NAMALWA (cell line): ENCODE measurements at places on chromosomes 11 and 22.

GRCh38 chr22:37808294-37808657, 542 bp downstream of the GCAT start:
- DNase-seq, result peak; percentile 23

DNA sequence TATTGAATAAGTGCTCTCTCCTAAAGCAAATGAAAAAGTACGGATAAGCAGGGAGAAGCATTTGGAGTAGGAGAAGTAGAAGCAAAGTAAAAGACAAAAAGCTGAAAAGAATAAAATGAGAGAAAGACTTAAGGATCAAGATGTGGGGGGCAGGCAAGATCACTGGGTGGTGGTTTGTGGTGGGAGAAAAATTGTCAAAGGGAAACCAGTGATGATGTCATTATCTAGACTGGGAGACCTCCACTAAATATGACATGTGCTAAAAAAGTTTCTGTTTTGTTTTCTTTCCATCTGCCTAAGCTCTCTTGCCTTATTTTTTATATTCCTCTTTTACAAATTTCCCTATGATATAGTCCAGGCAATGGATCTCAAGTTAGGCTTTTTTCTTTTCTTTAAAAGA, 14.8 kb upstream of the MAML2 start:
- DNase-seq, result no peak

DNA sequence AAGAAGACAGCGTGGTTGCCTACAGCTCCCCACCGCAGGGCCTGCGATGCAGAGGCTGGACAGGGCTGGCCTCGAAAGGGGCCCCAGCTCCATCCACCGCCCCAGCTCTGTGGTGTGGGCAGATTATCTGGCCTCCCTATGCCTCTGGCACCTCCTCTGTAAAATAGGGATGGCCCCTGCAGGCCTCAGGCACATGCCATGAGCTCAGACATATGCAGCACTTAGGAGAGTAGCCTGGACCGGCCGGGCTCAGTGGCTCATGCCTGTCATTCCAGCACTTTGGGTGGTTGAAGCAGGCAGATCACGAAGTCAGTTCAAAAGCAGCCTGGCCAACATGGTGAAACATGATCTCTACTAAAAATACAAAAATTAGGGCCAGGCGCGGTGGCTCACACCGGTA, 7.4 kb downstream of the APOBEC3D start:
- DNase-seq, result no peak

GRCh38 chr11:130561441-130561881, 113.0 kb downstream of the ADAMTS15 start:
- no peak for DNase-seq

DNA sequence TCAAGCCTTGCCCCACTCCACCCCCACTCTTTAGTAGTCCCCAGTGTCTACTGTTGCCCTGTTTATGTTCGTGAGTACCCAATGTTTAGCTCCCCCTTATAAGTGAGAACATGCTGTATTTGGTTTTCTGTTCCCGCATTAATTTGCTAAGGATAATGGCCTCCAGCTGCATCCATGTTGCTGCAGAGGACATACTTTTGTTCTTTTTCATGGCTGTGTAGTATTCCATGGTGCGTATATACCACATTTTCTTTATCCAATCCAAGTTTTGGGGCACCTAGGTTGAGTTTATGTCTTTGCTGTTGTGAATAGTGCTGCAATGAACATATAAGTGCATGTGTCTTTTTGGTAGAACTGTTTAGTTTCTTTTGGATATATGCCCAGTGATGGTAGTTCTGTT, 16.2 kb upstream of the FXYD6 start:
- DNase-seq, result no peak

- no peak for DNase-seq
These were observed 18.9 kb upstream of the C11orf96 start for GRCh38 chr11:43923406-43924111.

DNA sequence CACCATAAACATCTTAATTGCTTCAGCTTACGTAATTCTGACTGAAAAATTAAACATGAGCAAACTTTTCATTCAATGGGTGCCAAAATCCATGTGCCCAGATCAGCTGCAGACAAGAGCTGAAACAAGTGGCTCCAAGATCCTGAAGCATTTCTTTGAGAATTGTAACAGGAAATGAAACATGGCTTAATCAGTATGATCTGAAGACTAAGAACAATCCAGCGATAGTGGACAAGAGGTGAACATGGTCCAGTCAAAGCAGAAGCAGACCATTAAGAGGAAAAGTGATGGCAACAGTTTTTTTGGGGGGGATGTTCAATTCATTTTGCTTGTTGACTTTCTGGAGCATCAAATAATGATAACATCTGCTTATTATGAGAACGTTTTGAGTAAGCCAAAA, 1964.5 kb upstream of the RAG2 start:
- DNase-seq, result no peak

- peak; percentile 3 for DNase-seq
These were observed 164.5 kb downstream of the SOX6 start for GRCh38 chr11:16191868-16192240.

DNA sequence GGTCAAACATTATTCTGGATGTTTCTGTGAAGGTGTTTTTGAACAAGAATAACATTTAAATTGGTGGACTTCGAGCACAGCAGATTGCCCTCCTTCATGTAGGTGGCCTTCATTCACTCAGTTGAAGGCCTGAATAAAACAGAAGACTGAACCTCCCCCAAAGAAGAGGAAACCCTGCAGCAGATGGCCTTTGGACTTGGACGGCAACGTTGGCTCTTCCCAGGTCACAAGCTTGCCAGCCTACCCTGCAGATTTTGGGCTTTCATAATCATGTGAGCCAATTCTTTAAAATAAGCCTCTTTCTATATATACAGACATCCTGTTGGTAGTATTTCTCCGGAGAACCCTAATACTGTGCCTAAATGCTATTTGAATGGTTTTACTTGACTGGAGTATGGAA, 432.2 kb upstream of the NARS2 start:
- no peak for DNase-seq

DNA sequence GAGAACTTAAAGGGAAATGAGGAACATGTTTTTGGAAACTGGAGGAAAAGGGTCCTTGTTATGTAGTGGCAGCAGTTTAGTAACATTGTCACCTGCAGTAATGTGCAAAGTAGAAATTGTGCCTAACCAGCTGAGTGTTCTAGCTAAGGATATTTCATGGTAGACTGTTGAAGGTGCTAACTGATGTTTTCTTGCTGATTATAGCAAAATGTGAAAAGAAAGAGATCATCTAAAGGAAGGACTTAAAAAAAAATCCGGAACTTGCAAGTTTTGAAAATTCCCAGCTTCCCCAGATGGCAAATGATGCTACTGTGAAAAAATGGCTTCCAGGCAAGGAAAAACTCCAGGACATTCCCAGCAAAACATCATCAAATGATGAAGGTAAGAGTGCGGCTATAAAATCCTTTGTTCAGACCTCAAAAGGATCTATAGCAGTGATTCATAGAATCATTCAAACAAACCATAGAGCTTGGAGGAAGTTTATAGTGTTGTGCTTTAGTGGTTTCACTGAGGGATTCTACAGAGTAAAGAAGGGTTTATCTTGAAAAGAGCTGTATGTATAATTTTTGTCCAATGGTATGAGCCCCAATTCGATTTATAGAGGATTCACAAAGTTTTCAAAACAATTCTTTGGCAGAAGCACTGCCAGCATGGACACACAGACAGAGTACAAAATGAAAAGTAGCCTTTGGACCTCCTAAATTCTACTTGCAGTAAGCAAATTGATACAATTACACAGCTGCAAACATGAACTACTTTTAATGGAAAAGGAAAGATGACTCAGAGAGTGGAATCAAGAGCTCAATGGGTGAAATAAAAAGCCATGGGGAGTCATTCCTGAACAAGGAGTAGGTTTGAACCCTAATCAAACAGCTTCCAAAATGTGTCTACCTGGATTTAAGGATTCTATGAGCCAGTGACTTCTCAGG, 4.3 kb upstream of the TRIM44 start:
- no peak for DNase-seq

DNA sequence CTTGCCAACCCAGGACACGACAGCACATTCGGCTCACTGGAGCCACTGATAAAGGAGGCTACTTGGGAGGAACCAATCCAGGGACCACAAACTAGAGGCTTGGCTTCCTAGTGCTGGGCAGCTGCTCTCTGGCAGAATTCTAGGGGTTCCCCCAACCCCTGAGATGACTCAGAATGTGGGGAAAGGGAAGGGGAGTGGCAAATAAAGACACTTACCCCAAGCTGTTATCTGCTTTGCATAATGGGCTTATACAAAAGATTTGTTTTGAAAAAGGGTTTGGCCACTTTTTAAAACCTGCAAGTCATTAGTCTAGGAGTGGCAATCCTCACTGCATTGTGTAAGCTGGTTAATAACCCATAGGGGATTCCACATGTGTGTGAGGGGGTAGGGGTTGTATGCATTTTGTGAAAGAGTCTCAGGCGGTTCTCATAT, 64.1 kb upstream of the LMO1 start:
- no peak for DNase-seq

DNA sequence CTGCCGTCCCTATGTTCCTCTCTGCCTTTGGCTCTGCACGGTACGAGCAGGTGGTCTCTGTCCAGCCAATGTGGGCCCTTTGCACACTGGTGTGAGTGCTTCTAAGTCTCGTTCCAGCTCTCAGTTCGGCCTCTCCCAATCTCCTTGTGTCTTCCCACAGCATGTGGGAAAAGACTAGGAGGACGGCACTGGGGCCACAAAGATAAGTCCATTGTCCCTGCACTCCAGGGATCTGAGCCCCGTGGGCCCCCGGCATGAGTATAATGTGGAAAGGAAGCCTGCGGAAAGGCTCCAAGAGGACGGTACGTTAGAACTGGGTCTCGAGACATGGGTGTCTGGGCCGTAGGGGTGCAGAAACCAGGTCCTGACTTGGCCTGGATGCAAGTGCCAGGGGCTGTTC, 16.4 kb downstream of the MYEOV start:
- DNase-seq, result no peak

DNA sequence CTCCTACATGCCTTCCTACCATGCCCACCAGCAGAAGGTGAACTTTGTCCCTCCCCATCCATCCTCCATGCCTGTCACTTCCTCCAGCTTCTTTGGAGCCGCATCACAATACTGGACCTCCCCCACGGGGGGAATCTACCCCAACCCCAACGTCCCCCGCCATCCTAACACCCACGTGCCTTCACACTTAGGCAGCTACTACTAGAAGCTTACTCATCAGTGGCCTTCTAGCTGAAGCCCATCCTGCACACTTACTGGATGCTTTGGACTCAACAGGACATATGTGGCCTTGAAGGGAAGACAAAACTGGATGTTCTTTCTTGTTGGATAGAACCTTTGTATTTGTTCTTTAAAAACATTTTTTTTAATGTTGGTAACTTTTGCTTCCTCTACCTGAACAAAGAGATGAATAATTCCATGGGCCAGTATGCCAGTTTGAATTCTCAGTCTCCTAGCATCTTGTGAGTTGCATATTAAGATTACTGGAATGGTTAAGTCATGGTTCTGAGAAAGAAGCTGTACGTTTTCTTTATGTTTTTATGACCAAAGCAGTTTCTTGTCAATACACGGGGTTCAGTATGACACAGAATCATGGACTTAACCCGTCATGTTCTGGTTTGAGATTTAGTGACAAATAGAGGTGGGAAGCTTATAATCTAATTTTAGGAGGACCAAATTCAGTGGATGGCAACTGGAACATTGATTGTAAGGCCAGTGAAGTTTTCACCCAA, 56.1 kb downstream of the KCNJ1 start:
- no peak for DNase-seq

- no peak for DNase-seq
These were observed 54.1 kb upstream of the SLC25A1 start for GRCh38 chr22:19232623-19233022.

DNA sequence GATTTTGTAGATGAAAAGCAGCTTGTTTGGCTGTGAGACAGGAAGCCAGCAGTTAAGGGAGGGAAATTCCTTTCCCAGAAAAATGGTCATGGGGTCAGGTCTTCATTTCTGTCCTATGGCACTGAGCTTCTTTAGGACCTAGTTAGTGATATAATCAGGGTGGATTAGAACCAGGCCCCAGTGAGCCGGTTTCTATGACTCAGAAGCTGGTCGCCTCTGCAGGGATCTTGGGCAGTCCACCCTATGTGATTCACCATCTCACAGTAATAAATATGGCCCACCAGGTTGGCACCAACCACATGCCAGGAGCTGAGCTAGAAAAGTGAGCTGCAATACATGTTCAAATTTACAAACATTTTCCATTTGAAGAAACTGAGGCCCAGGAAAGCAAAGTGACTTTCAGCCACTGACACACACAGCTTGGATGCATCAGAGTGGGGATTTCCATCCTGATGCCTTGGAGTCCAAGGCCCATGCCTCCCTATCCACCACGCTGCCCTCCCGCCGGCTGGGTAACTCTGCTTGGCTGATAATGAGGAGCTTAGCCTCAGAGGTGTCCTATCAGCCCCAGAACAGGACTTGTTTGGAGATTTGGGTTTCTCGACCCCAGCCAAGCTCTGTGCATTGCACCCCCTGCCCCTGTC, 42.0 kb downstream of the CD82 start:
- DNase-seq, result no peak

DNA sequence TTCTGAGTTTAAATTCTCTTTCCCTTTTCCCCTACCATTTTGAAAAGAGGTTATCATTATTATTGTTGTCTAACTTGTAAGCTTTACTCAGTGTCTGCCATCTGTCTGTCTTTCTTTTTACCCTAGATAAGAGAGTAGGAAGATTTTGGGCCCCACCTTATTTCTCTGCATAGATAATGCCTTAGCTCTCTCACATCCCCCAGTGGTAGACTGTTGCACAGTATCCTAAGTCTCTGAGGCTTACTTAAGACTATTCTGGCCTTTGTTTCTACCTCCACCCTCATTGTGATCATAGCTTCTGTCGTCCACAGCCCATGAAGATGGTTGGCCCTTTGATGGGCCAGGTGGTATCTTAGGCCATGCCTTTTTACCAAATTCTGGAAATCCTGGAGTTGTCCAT, 3.6 kb upstream of the OR51L1 start:
- DNase-seq, result peak; percentile 23

- no peak for DNase-seq
These were observed 14.9 kb downstream of the RAC2 start for GRCh38 chr22:37229012-37229804.

- peak; percentile 49 for DNase-seq
These were observed 2.0 kb downstream of the ST14 start for GRCh38 chr11:130161441-130162145.

- no peak for DNase-seq
These were observed 65.2 kb downstream of the ARFGAP3 start for GRCh38 chr22:42791721-42792452.

DNA sequence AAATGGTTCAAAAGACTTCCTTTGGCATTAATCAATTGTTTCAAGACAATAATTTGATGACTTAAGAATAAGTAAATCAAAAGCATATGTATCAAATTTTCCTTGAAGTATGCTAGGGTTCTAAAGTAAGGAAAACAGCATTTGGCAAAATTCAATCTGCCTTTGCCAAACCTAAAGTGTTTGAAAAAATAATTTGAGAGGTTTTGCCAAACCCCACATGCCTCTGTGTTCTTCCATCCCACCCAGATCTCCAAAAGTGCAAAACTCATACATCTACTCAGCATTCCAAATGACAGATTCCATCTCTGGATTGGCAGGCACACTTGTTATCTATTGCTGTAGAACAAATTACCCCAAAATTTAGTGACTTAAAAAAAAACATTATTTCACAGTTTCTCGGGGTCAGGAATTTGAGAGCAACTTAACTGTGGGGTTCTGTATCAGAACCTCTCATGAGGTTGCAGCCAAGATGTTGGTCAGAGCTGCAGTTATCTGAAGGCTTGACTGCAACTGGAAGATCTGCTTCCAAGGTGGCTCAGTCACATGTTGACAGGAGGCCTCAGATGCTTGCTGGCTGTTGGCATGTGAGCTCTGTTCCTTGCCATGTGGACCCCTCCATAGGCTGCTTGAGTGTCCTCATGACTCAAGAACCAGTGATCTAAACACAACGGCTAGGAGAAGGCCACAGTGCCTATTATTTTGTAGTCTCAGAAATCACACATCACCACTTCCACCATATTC, 100.6 kb upstream of the ARHGAP42 start:
- no peak for DNase-seq

GRCh38 chr11:27440090-27440489, 32.5 kb downstream of the LGR4 start:
- no peak for DNase-seq
